Iris pigment epithelial cell (primary cell): ENCODE measurements at places on chromosomes 4 and X.

DNA sequence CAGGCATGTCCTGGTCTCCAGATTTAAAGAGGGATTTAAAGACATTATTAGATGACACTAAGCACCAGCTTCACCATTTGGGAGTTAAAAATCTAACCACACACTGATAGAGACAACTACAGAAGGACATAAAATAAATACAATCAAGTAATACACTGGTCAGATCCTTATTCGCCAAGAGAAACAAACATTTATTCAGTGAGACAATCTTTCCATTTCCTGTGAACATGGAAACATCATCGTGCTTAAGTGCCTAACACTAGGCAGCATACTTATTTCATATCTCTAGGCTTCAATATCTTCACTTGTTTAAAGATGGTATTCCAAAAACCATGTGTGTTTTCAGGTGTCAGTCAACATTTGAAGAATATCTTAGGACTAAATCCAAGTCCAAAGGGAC, 103.6 kb downstream of the AREG start:
- peak; percentile 45 for DNase-seq

- no peak for DNase-seq
Observed at GRCh38 chr4:23866450-23867075, 23.3 kb downstream of the PPARGC1A start.

GRCh38 chr4:40301603-40302002, 33.5 kb upstream of the CHRNA9 start:
- no peak for DNase-seq

DNA sequence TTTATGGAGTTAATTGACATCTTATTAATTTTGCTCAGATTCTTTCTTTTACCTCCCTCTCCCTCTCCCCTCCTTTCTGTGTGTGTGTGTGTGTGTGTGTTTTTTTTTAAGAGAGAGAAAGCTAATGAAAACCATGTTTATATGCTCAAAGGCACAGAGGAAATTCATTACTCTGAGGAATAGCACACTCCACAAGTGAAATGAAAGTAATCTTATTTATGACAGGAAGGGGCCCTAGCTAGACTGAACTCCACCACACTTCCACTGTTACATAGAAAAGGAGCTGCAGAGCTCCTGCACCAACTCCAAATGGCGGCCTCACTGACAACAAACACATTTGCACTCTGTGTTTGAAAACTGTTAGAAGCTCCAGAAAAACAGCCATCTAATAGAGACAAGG, 150.6 kb downstream of the RASL11B start:
- DNase-seq = no peak

DNA sequence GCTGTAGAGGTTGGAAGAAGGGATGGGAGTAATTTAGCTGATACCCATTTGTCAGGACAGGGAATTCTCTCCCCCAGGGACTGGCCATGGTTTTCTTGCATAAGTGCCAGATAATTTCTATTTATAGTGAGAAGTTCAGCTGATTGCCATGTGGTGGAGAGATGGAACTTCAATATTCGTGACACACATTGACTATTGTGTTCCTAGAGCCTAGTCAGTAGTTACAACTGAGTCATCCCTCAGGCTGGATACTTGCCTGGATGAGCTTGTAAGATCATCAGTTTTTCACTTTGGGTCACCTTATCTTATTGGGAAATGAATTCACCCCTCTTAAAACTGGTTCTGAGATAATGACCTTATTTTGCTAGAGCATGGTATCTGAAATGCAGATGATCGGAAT, 32.2 kb downstream of the CFAP299 start:
- peak; percentile 20 for DNase-seq

GRCh38 chr4:41602886-41603498, 65.0 kb downstream of the LIMCH1 start:
- DNase-seq = peak; percentile 41

- no peak for DNase-seq
Observed at GRCh38 chr4:25011135-25011866, 19.4 kb downstream of the LGI2 start.

DNA sequence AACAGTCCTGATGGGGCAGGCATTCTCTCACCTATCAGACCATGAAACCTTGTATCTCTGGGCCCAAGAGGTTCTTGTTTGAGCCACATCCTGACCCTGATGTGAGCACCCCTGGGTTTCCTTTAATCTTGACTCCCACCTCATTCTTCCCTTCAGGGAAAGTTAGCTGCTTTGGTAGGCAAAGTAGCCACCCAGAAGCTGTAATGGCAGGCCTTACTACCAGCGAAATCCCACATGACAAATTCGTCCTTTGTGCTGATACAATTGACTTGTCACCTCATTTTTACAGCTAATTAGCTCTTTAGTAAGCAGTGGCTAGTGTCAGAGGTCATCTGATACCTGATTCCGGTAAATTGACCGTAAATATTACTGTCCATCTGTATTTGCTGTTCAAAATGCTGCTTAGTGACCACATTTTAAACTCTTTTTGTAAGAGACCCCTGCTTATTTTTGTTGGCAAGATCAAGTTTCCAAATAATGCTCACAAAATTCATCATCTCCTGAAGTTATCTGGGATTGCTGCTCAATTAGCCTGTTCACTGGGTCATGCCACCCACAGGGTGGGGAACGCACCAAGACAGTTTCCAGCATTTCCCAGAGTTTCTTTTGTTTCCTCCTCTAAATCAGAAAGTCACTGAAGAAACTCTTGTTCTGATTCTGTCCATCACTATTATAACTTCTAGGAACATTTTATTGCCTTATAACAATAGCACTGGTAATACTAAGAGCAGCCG, 329.7 kb downstream of the GPAT3 start:
- DNase-seq = no peak

- no peak for DNase-seq
Observed at GRCh38 chr4:76963131-76963750, 13.7 kb downstream of the SEPTIN11 start.

DNA sequence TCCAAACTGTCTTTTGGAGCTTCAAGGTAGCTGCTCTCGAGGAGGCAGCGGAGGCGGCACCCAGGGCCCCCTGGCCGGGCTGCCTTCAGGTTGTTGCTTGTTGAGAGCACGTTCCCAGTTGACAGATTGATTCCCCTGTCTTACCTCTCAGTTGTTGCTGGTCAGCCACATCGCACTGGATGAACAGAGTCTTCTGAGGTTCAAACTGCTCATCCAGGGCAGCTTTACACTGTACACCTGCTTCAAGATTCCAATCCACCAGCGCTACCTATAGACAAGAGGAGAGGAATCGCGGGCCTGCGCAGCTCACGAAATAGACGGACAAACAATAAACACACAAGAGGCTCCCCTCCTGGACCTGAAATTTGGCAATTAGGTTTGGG, 497 bp downstream of the HPGD start:
- DNase-seq = no peak

DNA sequence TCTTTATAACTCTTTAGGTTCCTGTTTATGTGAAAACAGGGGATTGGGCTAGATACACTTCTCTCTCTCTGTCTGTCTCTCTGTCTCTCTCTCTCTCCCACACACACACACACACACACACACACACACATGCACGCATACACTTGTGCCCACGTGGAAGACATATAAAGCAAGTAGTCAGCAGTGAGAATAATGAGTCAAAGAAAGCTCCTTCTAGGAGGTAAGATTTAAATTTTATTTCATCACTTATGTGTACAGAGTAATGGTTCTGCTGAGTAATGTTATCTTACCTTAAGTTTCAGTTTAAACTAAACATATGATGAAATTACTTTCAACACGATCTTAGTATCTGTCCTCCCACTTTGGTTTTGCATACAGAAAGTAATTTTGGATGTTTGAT, 243.0 kb upstream of the TEX13A start:
- peak; percentile 72 for DNase-seq

DNA sequence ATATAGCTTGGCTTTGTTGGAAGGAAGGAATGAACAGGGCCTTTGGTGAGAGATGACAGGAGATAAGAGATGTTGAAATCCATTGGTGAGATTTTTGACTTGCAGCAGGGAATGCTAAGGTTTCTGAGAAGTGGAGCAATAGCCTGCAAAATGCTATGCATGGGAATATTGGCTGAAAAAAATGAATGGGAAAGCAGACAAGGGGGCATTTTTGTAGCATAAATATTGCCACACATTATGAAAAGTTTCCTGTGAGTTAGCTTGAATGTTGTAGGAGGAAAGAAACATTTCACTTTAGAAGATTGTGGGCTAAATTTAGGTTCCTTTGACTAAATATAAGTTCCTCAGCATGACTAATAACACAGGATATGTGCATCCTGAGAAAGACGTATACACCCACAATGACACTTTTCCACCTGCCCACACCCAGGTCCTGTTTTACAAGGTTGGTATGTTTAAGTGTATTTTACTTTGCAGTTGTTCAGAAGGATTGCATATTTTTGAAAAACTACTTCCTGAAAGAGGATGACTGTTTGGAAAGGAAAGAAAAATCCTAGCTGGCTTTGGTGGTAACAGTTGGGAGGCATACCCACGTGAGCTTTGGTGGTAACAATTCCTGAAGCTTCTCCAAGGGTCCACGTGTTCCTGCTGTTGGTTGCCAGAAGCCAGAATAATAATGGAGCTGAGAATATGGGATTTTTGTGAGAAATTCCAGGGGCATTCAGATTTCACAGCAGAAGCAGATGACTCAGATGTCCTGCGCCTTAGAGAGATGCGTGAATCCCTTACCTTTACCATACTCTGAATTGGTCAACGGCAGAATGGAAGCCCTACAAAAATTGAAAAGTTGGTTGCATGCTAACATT, 28.5 kb downstream of the PHEX start:
- peak; percentile 19 for DNase-seq

GRCh38 chrX:6946168-6946567, 201.3 kb upstream of the STS start:
- DNase-seq = no peak

GRCh38 chrX:10769696-10770619, 149.6 kb upstream of the MID1 start:
- DNase-seq = peak; percentile 61

DNA sequence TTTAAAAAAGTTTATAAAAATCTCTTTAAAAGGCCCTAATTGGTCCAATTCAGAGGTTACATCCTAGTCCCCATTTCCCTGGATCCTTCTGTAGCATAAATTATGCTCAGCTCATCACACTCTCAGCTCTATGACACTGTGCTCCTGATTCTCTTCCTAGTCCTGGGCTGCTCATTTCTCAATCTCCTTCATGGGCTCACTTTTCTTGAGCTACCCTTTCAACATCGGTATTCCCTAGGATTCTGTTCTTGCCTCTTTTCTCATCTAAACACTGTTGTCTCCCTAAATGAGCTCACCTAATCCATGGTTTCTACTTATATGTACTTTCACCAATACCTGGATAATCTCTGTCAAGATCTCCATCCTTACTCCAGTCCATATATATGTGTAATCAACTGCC, 14.7 kb downstream of the KLHL15 start:
- DNase-seq = no peak

GRCh38 chr4:39169426-39169825, 12.9 kb upstream of the WDR19 start:
- peak; percentile 9 for DNase-seq

- DNase-seq = peak; percentile 30
Observed at GRCh38 chr4:76784237-76784636, 113.7 kb downstream of the SOWAHB start.

- DNase-seq = no peak
Observed at GRCh38 chr4:129603241-129603931, 507.4 kb downstream of the C4orf33 start.

GRCh38 chr4:76705472-76705871, 192.5 kb downstream of the SOWAHB start:
- peak; percentile 51 for DNase-seq

GRCh38 chrX:74147439-74147838, 156.5 kb upstream of the ZCCHC13 start:
- no peak for DNase-seq

GRCh38 chr4:161546902-161547301, 616.9 kb downstream of the FSTL5 start:
- DNase-seq = peak; percentile 9

DNA sequence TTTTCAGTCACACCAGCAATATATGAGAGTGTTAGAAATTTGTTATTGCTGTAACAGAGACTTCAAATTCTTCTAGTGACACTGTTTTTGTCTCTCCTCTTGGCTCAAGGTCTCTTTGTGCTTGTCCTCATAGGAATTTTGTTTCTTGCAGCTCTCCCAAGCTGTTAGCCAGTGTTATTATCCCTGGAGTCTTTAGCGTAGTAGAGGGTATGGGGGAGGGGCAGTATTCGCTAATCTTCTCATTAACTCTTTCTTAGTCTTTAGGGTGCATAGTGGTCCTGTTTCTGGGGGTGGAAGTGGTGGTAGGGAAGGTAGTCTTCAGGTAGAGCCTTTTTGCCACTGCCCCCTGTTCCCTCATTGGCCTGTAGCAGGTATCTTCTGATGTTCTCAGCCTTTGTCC, 79.4 kb downstream of the JADE3 start:
- no peak for DNase-seq

DNA sequence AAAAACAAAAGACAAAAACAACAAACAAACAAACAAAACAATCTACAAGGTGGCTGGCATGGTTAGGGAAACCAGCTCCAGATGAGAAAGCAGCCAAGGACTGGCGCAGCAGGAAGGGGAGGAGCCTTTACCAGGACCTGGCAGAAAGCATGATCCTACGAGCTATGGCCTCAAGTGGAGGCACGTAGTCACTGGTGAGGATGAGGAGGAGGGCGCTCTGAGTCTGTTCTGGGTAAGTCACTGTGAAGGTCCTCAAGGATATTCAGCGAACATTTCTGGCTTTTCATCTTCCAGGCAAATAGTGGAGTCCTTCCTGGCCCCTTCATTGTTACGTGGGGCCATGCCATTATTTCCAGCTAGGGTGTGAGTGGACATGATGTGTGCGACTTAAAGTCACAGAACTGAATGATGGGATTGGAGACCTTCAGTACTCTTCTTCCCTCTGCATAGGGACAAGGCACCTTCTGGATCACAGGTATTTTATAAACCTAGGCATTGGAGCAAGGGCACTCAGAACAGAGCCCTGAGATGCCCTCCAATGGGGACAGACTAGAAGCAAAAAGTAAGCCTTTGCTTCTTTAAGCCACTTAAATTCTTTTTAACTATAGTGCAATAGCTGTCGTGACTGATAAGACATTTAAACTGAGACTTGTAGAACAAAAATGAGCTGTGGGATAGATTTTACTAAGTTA, 771.3 kb downstream of the RAB28 start:
- no peak for DNase-seq

GRCh38 chr4:98536631-98537030, 121.8 kb downstream of the TSPAN5 start:
- DNase-seq = no peak

GRCh38 chr4:38185406-38186144, 225.4 kb downstream of the PTTG2 start:
- DNase-seq = no peak

- DNase-seq = no peak
Observed at GRCh38 chr4:16926214-16926613, 27.8 kb upstream of the LDB2 start.

DNA sequence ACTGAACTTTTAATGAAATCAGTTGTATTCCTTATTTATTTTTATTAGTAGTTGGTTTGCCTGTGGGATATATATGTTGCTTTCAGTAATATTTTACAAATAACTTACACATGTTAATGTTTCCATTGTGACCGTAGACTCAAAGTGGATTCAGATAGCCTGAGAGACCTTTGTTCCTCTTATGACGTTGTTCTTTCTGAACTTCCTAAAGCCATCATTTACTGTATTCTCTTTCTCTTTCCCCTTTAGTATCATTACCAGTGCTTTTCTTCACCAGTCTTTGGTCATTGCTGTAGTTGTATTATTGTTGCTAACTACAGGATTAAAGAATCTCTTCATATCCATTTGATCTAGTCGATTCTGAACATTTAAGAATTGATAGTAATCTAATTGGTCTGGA, 4.3 kb downstream of the STIM2 start:
- DNase-seq = no peak
